Suppressor macrophage (primary cell): ENCODE measurements at places on chromosomes 7 and 10.
A peak's percentile ranks its signal among the peaks of the same experiment; 100 is the strongest.

GRCh38 chr10:15175587-15175986 is 7.1 kb upstream of the NMT2 start:
- no peak for DNase-seq

DNA sequence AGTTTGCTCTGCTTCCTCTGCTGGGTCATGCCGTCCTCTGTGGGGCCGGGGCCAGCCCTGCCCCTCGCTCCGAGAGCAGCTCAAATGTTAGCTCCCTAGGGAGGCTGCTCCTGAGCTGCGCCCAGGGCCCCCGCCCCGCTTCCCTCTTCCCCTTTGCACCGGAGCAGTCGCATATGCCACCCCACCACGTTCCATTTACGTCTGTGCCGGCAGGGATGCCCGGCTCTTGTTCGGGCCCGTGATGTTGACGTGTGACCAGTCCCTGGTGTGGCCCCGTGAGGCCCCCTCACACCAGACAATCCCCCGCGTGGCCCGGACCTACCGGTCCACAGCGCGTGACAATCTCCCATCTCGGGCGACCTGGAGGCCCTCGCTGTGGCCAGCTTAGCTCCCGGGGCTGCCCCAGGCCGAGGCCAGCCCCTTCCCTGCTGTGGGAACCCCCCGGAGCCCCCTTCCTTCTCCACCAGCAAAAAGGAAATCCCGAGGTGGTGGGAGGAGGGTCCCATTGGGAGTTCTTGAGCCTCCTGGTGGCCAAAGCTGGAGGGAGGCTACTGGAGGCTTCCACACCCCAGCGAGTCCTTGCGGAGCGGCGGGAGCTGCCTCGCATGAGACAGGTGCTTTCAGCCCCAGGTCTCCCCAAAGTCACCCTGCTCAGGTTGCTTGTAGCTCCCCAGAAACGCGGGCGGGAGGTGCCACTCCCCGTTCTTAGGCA is 15.2 kb downstream of the FAM20C start:
- no peak for DNase-seq

GRCh38 chr10:71209352-71209715 is 3.0 kb upstream of the UNC5B start:
- DNase-seq, result no peak

DNA sequence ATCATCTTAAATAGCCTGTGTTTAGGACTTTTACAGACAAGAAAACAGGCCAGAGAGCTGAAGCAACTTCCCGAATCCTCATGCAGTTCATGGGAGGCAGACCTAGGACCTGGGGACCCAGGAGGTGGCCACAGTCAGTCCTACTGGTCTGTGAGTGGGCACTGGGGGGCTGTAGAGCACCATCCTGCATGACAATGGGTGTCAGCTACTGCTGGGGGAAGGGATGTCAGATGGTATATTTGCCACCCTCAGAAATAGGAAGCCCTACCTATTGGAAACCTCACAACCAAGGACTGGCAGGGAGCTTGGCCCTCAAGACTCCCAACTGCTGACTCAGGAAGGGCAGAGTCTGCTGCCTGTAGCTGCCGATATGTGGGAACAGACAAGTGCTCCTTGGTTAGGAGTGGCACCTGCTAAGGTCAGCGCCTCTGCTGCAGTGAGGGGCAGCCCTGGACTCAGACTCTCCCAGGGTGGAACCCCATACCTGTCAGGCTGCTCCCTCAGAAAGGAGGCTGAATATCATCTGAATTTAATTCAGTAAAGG is 29.7 kb downstream of the OGDH start:
- DNase-seq, result peak; percentile 19

GRCh38 chr10:102140218-102140617 is 7.4 kb downstream of the PPRC1 start:
- DNase-seq, result no peak

- DNase-seq, result no peak
Observed at GRCh38 chr7:96887426-96887825, 117.9 kb upstream of the DLX6 start.

DNA sequence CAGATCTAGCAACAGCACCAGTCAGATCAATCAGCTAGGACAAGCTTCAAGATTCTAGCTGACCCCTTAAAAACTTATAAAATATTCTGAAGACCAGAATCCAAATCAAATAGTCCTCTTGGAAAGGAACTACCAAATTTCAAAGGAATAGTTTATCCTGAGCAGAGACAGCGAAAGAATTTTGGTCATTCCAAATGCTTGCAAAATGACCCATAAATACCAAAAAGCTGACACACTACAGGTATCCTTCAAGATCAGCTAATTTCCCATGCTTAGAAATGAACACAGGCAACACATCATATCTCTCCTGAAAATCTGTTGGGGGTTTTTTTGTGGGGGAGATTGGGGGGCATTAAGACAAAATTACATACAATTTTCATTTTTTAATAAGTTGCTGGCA is 78.8 kb downstream of the PDSS1 start:
- DNase-seq, result no peak

- DNase-seq, result no peak
Observed at GRCh38 chr10:89419548-89419947, 5.2 kb downstream of the IFIT5 start.

GRCh38 chr7:66152371-66153191 is 37.9 kb downstream of the CRCP start:
- DNase-seq, result no peak

- no peak for DNase-seq
Observed at GRCh38 chr7:5554287-5554610, 130.6 kb upstream of the TNRC18 start.

- DNase-seq, result no peak
Observed at GRCh38 chr7:116859323-116859722, 3.1 kb upstream of the CAPZA2 start.

DNA sequence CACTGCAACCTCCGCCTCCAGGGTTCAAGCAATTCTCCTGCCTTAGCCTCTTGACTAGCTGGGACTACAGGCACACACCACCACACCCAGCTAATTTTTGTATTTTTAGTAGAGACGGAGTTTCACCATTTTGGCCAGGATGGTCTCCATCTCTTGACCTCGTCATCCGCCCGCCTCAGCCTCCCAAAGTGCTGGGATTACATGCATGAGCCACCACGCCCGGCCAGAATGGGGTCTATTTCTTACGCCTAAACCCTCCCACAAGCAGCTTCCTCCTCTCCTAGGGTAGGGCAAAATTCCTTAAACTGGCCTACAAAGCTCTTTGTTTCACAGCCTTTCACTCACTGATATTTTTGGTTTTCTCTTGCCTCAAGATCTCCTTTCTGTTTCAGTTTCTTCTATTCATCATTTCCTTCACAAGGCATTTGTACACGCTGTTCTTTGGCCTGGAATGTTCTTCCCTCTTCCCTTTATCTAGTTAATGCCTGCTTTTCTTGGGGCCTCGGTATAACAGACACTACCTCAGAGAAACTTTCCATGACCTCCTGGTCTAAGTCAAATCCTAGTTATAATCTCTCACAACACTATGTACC is 6.7 kb downstream of the CPEB3 start:
- DNase-seq, result no peak

DNA sequence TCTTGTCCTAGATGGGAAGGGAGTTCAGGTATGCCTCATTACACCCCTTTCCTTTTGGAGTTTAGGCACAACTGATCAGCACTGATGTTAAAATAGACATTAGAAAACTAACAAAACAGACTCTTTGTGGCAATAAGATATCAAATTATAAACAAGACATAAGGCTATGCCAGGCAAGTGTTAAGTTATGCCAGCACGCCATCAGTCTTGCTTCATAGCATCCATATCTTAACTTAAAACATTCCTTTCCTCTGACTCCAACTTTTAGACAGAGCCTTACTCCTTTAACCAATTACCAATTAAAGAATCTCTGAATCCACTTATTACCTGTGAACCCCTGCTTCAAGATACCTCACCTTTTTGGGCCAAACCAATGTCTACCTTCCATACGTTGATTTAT is 126.2 kb upstream of the ETV1 start:
- DNase-seq, result no peak

GRCh38 chr7:52635021-52635420 is 400.4 kb upstream of the POM121L12 start:
- no peak for DNase-seq

DNA sequence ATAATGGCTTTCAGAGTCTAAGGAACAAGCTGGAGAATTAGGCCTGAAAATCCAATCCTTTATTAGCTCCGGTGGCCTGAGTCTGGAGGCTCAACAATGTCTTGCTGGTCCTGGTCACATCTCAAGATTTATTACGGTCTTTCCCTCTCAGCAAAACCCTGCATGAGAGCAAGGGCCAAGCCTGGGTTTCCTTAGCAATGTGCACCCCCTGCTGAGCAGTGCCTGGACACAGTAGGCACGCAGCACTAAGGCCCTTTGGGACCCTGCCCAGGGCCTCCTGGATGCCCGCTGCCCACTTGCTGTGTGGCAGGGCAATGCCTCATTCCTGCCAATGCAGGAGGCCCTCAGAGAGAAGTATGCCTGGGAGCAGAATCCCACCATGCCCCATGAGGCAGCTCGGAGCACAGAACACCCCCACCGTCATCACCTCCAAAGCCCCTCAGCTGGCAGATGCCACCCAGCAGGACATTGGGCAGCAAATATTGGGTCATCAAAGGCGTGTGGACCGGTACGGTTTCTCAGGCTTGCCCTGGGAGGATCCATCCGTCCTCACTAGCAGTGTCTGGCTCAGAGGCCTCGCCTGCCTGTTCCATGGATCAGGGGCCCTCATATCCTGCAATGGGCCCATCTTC is 156.4 kb downstream of the OAT start:
- DNase-seq, result no peak

GRCh38 chr10:109914966-109915365 is 8.3 kb downstream of the XPNPEP1 start:
- DNase-seq, result peak; percentile 79

- DNase-seq, result no peak
Observed at GRCh38 chr7:77813180-77813579, 14.6 kb downstream of the PHTF2 start.

GRCh38 chr7:147912291-147912690 is 678.3 kb upstream of the C7orf33 start:
- DNase-seq, result no peak

DNA sequence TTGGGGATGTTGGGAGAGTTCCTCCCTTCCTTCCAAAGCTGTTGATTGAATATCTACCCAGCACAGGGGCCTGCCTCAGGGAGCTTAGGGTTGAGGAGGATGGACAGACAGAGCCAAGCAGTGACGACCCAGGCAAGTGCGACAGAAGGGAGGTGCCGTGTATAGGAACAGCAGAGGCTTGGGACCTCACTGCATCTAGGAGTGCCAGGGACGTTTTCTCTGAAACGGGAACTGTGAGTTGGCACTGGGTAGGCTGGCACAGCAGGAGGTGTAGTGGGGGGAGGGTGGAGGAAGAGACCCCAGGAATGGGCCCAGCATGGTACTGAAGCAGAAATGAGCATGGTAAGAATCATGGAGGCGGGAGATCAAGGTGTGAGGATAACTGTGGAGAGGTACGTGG is 55.3 kb upstream of the MGMT start:
- DNase-seq, result no peak

DNA sequence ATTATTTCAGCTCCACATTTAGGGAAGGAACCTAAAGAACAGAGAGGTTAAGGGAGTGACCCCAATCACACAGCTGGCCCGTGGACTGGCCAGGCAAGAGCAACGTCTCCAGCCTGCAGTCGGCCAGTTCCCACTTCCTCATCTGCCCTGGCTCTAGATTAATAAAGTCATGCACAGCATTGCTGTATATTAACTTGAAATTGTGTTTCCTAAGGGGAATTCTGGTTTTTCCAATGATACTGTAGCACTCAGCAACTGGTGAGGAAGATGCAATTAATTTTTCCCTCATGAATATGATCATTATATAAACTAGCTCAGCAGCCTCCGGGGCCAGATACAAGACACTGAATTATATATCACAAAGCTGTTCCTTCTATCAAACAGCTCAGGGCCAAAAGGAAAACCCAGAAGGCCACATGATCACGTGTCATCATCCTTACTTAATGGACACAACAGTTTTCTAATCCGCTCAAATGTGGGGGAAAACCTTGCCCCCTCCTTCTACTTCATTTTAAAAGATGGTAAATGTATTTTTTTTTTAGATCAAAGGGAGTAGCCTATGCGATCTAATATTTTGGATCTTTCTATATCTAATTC is 295.3 kb upstream of the PRKCQ start:
- DNase-seq, result peak; percentile 24

GRCh38 chr7:45658716-45659495 is 84.7 kb downstream of the ADCY1 start:
- no peak for DNase-seq

DNA sequence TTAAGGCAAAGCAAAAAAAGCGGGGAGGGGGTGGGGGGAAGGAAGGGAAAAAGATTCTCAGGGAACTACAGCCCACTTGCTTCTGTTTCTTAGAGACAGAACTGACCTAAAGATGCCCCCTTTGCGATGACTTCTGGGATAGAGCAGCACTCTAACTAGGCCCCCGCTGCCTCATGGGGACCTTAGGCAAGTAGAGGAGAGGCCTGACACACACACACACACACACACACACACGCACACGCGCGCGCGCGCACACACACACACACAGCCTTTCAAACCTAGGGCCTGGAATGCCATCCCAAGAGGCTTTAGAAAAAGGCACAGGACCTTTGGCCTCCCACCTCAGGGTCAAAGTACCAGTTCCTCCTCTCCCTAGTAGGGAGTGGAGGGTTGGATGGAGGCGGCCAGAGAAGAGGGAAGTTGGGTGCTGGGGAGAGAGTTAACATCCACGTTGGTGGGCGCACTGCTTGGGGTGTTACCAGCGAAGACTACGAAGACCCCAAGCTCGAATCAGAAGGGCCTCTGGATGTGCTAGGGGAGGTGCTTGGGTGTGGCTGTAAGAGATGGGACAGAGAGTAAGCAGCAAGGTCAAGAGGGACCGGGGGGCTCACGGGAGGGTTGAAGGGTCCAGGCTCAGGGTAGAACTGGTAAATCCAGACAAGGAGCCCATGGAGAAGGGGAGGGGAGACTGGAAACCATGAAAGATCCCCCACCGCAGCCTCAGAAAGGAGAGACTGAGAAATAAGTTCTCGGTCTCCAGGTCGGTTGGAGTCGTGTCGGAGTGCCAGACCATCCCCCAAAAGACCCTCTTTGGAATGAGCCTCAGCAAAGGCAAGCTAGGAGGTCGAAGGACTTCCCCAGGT is 1.2 kb upstream of the COL1A2 start:
- DNase-seq, result no peak

- DNase-seq, result peak; percentile 26
Observed at GRCh38 chr7:149285603-149286002, 23.6 kb downstream of the ZNF783 start.

- DNase-seq, result no peak
Observed at GRCh38 chr10:132369636-132370185, 27.3 kb upstream of the PWWP2B start.

DNA sequence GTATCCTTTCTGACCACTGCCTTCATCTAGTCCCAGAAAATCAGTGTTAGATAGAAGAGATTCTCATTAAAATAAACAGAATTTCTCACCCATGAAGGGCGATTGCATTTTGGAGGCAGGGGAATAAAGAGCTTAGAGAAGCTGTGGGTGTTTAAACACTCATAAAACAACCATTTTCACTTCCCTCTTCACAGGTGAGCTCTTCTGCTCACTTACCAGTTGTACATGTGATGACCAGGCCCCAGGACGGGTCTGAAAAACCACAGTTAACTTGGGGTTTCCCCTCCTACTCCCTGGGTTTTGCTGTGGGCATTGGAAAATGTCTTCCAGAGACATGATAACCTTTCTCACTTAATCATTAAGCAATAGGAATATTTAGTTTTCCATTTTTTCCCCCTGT is 411.6 kb upstream of the DPP6 start:
- no peak for DNase-seq
